ENCODE measurements at places on chromosomes 4 and X.

GRCh38 chr4:142211444-142211843 is 575.1 kb downstream of the IL15 start:
- H3K27ac ChIP-seq: no peak overlapping the region
- DNase-seq: no peak
- no peaks in the 10 kb centered on the region for H3K36me3 ChIP-seq
- H3K27me3 ChIP-seq: no peaks in the 10 kb centered on the region

DNA sequence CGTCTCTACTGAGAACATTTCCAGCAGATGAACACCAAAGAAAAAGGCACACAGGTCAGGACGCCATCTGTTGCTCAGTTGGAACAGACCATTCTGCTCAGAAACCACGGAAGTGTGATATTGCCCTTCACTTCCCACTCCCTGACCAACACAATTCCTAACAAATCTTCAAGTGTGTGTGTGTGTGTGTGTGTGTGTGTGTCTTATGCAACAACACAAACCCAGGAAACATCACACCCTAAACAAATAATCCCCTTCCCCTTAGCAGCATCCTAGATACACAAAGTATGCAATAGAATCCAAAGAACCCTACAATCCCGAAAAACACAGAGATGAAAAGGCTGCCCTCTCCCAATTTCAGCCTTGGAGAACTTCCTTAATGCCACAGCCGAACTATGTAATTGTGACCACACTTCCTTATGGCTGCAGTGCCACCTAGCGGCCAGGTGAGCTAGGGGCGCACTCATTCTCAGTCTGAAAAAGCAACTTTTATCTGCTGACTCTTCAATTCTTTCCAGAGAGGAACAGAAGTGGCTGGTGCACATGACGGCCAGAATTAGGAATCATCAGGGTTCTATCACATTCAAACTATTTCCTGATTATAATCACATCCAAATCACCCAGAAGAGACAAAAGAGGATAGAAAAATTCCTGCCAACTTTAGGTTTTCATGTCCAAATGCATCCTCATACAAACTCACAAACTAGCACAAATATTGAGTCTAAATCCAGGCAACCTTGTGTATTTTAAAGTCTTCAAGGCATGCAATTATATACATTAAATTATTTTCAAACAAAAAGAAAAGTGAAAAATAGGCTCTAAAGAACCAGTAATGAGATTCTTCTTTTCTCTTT is 164.9 kb downstream of the DHX15 start:
- H3K27ac ChIP-seq: no peak overlapping the region
- no peaks in the 10 kb centered on the region for H3K4me1 ChIP-seq
- peak; percentile 76 for DNase-seq
- H3K36me3 ChIP-seq: no peaks in the 10 kb centered on the region
- no peaks in the 10 kb centered on the region for H3K27me3 ChIP-seq

DNA sequence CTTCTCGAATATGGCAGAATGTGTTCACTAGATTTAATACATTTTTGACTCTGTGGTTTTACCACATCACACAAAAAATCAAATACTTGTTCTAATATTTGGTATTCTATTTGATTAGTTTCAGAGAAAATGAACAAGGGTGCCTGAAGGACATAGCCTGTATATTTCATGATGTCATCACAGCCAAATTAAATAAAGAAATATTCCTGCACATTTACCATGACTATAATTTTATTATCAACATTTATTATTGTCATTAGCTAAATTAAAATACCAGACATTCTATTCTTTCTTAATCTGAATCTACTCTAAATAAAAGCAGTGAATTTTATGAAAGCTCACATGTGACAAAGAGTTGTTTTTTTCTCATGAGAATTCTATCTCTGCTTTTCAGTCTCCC is 980.5 kb downstream of the PCDH18 start:
- no peaks in the 10 kb centered on the region for H3K4me1 ChIP-seq
- no peak for DNase-seq
- H3K4me3 ChIP-seq: no peak overlapping the region

- no peak overlapping the region for H3K4me3 ChIP-seq
- H3K36me3 ChIP-seq: no peaks in the 10 kb centered on the region
- no peak overlapping the region for H3K27ac ChIP-seq
- H3K27me3 ChIP-seq: no peaks in the 10 kb centered on the region
- DNase-seq: no peak
Observed at GRCh38 chr4:11152684-11153083, 276.0 kb downstream of the HS3ST1 start.

GRCh38 chr4:74330295-74330750 is 22.1 kb downstream of the EPGN start:
- no peak for DNase-seq
- no peaks in the 10 kb centered on the region for H3K27me3 ChIP-seq
- no peak overlapping the region for H3K4me3 ChIP-seq
- H3K4me1 ChIP-seq: no peaks in the 10 kb centered on the region

DNA sequence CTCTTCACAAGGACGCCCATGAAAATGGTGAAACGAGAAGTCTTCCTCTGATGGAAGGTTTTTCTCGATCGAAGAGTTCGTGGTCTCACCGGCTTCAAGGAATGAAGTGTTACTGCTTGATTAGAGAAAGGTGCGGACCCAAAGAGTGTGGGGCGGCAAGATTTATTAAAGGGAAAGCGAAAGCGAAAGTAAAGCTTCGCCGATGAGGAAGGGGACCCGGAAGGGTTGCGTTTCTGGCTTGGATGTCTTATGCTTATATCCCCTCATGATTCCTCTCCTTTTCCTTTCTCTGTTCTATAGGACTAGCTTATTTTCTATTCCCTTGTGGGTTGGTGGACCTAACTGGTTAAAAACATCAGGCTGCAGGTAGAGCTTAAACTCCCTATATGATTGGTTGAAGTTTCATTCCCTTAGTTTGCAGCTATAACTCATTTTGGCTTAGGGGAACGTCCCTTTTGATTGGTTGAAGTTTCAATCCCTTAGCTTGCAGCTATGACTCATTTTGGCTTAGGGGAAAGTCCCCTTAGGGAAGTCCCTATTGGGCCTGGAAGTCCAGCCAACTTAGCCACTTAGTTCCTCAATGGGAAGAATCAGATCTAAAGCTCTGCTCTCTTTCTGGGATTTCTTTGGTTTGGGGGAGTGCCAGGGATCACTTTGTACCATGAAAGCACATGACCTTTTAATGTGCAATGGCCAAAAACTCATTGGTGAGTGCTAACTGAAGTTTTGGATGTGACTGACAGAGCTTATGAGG is 1025.0 kb upstream of the PCDH10 start:
- no peak for DNase-seq
- H3K36me3 ChIP-seq: no peaks in the 10 kb centered on the region
- no peak overlapping the region for H3K4me3 ChIP-seq
- H3K4me1 ChIP-seq: no peaks in the 10 kb centered on the region
- no peaks in the 10 kb centered on the region for H3K27me3 ChIP-seq

DNA sequence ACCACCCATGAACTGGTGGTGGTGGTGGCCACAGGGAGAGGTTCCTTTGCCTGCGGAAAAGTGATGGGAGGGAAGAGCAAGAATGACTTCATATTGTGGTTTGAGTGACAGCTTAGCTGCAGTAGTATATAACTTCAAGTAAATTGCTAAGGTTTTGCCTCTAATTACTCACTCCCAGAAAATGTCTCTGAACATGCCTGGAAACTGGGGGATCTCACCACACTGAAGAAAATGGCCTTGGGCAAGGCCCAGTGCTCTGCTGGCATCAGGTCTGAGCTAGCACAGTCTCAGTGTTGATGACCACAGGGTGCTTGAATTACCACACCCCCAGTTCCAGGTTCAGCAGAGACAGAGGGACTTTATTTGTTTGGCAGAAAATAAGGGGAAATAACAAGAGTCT is 2085.4 kb downstream of the ARAP2 start:
- H3K36me3 ChIP-seq: peaks cover 5% of the 10 kb centered on the region
- H3K27me3 ChIP-seq: no peaks in the 10 kb centered on the region
- no peaks in the 10 kb centered on the region for H3K4me1 ChIP-seq
- DNase-seq: no peak

DNA sequence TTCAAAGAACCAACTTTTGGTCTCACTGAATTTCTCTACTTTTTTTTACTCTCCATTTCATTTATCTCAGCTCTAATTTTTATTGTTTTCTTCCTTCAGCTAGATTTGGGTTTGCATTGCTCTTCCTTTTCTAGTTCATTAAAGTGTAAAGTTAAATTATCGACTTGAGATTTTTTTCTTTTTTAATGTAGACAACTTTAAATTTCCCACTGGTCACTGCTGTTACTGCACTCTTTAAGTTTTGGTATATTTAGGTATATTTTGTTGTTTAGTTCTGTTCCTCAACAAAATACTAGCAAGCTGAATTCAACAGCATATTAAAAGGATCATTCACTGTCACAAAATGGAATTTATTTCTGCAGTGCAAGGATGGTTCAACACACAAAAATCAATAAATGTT is 572.0 kb upstream of the DIAPH2 start:
- H3K4me1 ChIP-seq: no peaks in the 10 kb centered on the region
- DNase-seq: no peak
- no peaks in the 10 kb centered on the region for H3K36me3 ChIP-seq
- H3K27ac ChIP-seq: no peak overlapping the region
- peaks cover 9% of the 10 kb centered on the region for H3K27me3 ChIP-seq
- no peak overlapping the region for H3K4me3 ChIP-seq

GRCh38 chr4:189001283-189001970 is 862.2 kb downstream of the TRIML1 start:
- H3K4me1 ChIP-seq: no peaks in the 10 kb centered on the region
- no peak overlapping the region for H3K27ac ChIP-seq
- no peak for DNase-seq
- no peaks in the 10 kb centered on the region for H3K27me3 ChIP-seq
- no peaks in the 10 kb centered on the region for H3K36me3 ChIP-seq
- H3K4me3 ChIP-seq: no peak overlapping the region

GRCh38 chrX:100120956-100121355 is 289.1 kb downstream of the PCDH19 start:
- no peak for DNase-seq
- H3K4me3 ChIP-seq: no peak overlapping the region
- no peaks in the 10 kb centered on the region for H3K36me3 ChIP-seq
- H3K4me1 ChIP-seq: no peaks in the 10 kb centered on the region
- no peak overlapping the region for H3K27ac ChIP-seq

GRCh38 chr4:83217721-83218522 is 66.7 kb downstream of the COQ2 start:
- DNase-seq: no peak
- peak overlapping the region; percentile 78 for H3K27ac ChIP-seq
- H3K36me3 ChIP-seq: no peaks in the 10 kb centered on the region
- no peaks in the 10 kb centered on the region for H3K4me1 ChIP-seq
- no peak overlapping the region for H3K4me3 ChIP-seq
- H3K27me3 ChIP-seq: no peaks in the 10 kb centered on the region

- H3K4me1 ChIP-seq: no peaks in the 10 kb centered on the region
- DNase-seq: no peak
- H3K36me3 ChIP-seq: no peaks in the 10 kb centered on the region
Observed at GRCh38 chr4:163264934-163265333, 67.5 kb downstream of the NPY1R start.

GRCh38 chrX:24241822-24242648 is 71.8 kb downstream of the SUPT20HL2 start:
- no peak for DNase-seq
- H3K4me1 ChIP-seq: no peaks in the 10 kb centered on the region
- H3K4me3 ChIP-seq: no peak overlapping the region
- H3K36me3 ChIP-seq: no peaks in the 10 kb centered on the region
- H3K27me3 ChIP-seq: peaks cover 14% of the 10 kb centered on the region
- H3K27ac ChIP-seq: no peak overlapping the region

- H3K27ac ChIP-seq: no peak overlapping the region
- no peaks in the 10 kb centered on the region for H3K27me3 ChIP-seq
- no peaks in the 10 kb centered on the region for H3K36me3 ChIP-seq
Observed at GRCh38 chrX:118554511-118554910, 58.9 kb downstream of the DOCK11 start.

- no peaks in the 10 kb centered on the region for H3K4me1 ChIP-seq
- H3K27ac ChIP-seq: no peak overlapping the region
- H3K27me3 ChIP-seq: no peaks in the 10 kb centered on the region
- DNase-seq: no peak
- no peaks in the 10 kb centered on the region for H3K36me3 ChIP-seq
Observed at GRCh38 chr4:171847751-171848150, 34.5 kb downstream of the GALNTL6 start.

DNA sequence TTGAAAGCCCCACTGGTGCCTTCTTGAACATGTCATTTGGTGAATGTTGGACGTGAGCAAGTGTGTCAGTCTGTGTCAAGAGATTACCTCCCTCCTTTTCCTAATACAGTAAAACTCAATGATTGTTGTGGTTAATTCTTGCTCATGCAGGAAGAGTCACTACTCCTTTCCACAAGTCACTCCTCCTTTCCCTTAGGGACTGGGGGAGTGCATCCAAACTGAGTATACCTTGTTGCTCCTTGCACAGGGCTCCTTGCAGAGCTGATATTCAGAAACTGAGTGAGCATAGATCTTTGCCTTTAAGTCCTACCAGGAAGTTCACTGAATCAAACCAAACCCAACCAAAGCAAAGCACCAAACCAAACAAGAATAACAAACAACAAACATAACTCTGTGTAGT is 63.9 kb downstream of the GPR50 start:
- no peak overlapping the region for H3K27ac ChIP-seq
- no peak overlapping the region for H3K4me3 ChIP-seq
- peaks cover 9% of the 10 kb centered on the region for H3K27me3 ChIP-seq
- DNase-seq: no peak
- no peaks in the 10 kb centered on the region for H3K4me1 ChIP-seq

- no peak overlapping the region for H3K4me3 ChIP-seq
- H3K27me3 ChIP-seq: no peaks in the 10 kb centered on the region
- no peak overlapping the region for H3K27ac ChIP-seq
- no peak for DNase-seq
- H3K4me1 ChIP-seq: no peaks in the 10 kb centered on the region
- H3K36me3 ChIP-seq: no peaks in the 10 kb centered on the region
Observed at GRCh38 chr4:37935026-37935425, 25.2 kb upstream of the PTTG2 start.

DNA sequence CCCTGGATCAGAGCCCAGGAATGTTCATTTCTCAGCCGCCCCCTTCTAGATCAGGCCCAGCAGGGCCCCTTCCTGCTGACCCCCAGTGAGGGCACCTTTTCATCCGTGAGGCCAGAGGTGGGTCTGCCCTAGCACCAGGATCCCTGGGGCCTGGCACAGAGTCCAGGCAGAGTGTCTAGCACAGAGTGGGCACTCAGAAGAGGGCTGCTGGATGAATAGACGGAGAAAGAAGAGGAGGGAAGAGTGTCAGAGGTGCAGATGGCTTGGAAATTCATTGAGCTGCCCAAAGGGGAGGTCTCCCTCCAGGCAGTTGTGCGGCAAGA is 106.5 kb downstream of the CPZ start:
- no peak for DNase-seq
- no peak overlapping the region for H3K4me3 ChIP-seq
- H3K4me1 ChIP-seq: no peaks in the 10 kb centered on the region
- no peaks in the 10 kb centered on the region for H3K36me3 ChIP-seq
- H3K27ac ChIP-seq: no peak overlapping the region
